Choroid plexus epithelial cell (primary cell): ENCODE measurements at places on chromosomes 7 and 10.

DNA sequence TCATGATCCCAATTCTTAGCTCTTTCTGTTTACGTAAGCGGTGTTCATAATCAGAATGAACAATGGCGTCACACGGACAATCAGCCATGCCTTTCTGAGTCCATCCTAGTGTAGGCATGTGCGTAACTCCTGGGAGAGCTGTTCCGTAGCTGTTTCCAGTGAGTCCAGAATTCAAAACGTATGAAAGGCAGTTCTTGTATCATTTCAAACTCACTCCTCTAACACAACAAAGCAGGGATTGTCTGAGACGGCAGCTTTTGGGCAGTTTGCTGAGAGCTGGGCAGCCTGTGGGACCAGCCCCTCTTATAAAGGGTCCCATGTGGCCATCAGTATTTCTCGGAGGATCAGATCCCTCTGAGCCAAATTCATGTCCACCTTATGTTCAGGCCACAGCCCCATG lies 43.4 kb downstream of the PSPH start:
- no peak for DNase-seq

- no peak for DNase-seq
Measured at GRCh38 chr7:106370542-106370941, 85.8 kb upstream of the NAMPT start.

GRCh38 chr10:30858499-30858898 lies 173.2 kb downstream of the ZNF438 start:
- DNase-seq: no peak

DNA sequence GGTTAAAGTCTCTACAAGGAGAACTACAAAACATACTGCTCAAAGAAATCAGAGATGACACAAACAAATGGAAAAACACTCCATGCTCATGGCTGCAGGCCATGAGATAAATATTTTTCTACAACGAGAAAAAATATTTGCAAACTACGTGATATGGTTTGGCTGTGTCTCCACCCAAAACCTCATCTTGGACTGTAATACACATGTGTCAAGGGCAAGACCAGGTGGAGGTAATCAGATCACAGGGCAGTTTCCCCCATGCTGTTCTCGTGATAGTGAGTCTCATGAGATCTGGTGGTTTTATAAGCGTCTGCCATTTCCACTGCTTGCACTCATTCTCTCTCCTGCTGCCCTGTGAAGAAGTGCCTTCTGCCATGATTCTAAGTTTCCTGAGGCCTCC lies 57.8 kb downstream of the COA1 start:
- DNase-seq: no peak

- DNase-seq: no peak
Measured at GRCh38 chr7:90232430-90232829, 12.5 kb upstream of the CFAP69 start.

DNA sequence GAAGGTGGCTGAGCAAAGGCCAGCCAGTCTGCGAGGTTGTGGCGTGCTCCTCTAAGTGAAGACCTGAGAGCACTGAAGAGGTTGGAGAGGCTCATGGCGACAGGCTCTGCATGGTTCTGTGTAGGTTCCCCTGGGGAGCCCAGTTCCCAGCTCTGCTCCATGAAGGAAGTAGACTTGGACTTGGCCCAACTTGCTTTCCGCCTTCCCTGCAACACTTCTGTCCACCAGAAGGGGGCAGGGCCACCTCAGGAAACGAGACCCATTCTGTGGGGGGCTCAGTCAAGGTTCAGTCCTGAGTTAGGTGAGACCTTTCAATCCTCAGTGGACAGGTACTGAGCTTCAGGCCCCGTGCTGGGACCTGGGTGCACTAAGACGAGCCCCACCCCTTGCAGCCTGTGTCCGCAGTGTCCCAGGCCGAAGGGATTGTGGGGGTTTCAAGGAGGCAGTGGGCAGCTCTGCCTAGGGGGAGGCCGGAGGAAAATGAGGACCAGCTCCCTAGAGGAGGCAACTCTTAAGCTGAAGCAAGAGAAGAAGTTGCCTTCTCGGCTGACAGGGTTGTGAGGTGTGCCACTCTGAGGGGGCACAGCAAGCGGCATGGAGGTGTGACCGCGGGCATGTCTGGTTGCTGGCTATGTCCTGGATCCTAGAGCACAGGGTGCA lies 15.0 kb upstream of the PCBD1 start:
- DNase-seq: peak; percentile 64

GRCh38 chr7:103929901-103930311 lies 59.6 kb downstream of the RELN start:
- no peak for DNase-seq

GRCh38 chr7:85447004-85447403 lies 260.1 kb upstream of the SEMA3D start:
- no peak for DNase-seq
